ENCODE measurements at places on chromosomes 7 and 10.
A peak's percentile ranks its signal among the peaks of the same experiment; 100 is the strongest.

- DNase-seq: no peak
Observed at GRCh38 chr10:94456942-94457341, 54.6 kb downstream of the TBC1D12 start.

- DNase-seq: no peak
Observed at GRCh38 chr10:129850790-129851189, 113.3 kb downstream of the EBF3 start.

- DNase-seq: no peak
Observed at GRCh38 chr10:17622061-17622460, 4.9 kb upstream of the HACD1 start.

DNA sequence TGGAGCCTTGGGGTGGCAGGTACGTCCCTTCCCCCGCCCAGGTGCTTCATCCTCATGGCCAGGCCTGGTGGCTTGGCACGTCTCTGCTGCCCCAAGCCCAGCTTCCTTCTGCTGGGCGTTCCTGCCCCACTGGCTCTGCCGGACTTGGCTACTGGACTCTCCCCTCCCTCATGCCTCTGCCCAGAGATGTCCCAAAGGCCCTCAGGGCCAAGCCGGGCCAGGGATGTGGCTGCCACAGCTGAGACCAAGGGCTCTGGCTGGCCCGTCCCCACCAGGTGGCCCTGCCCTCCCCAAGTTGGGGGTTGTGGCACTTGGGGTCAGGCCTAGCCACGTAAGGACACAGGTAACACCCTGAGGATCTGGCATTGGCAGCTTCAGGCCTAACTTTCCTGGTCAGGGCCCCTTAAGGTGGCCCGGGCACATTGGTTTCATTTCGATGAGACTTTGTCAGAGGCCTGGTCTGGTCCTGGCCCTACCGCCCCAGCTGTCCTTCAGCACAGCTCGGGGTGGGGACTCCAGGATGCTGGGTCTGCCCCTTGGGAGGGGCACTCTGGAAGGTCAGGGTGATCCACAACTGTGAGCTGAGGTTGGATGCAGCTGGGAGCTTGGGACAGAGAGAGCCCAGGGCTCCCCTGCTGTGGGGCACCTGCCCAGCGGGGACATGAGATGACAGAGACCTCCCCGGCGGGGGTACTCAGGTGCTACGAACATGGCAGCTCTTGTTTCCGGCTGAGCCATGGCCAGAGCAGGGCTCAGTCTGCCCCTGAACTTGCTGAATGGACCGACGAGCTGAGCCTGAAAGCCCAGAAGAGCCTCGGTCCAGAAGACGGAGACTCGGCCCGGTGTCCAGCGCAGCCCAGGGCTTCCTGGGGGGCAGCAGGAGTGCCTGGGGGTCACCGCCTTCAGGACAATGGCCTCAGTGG, 2.9 kb downstream of the BHLHA15 start:
- no peak for DNase-seq

DNA sequence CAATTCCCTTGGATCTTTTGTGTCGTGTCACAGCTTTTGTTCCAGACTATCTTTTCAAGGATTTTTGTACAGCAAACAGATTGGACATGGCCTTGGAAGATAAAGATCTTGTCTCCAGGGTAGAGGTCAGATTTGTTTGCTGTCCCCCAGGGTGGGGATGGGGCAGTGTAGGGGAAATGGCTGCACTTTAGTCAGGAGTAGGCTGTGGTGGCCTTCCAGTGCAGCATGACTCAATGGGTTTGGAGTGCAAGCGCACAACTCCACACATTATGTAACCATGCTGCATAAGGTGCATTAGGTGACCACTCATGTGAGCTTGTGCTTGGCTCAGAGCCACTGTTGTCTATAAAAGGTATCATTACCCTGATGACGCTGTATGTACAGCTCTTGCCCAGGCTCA, 23.9 kb upstream of the ADAMTS14 start:
- DNase-seq: no peak

DNA sequence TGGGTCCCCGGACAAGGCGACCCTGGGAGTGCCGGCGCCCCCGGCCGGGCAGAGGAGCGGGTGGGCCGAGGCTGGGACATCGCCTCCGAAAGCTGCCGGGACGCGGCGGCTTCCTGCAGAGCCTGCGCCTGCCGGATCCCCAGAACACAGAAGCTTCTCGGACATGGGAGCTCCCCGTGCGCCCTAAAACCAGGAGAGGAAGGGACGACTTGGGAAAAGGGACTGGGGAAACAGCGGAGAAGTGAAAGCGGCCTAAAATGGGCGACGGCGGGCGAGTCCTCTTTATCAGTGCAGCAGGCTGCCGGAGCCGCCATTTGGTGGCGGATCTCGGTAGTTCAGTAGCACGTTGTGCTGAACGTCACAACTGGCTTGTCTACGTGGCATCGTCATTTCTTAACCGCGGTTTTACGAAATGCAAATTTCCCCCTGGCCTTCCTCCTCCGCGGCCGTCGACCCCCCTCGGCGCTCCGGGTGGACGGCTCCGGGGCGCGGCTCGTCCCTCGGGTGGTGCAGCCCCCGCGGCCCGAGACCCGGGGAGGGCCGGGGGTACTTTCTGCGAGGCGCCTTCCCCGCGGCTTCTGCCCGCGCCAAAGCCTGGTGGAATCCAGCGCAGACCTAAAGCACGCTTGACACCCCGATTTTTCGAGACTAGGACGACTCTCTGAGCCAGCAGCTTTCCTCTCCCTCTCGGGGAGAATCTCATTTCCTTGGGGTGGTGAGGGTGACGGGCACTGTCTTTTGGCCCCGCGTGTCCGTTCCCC, 9.9 kb upstream of the SPAG6 start:
- peak; percentile 86 for DNase-seq

DNA sequence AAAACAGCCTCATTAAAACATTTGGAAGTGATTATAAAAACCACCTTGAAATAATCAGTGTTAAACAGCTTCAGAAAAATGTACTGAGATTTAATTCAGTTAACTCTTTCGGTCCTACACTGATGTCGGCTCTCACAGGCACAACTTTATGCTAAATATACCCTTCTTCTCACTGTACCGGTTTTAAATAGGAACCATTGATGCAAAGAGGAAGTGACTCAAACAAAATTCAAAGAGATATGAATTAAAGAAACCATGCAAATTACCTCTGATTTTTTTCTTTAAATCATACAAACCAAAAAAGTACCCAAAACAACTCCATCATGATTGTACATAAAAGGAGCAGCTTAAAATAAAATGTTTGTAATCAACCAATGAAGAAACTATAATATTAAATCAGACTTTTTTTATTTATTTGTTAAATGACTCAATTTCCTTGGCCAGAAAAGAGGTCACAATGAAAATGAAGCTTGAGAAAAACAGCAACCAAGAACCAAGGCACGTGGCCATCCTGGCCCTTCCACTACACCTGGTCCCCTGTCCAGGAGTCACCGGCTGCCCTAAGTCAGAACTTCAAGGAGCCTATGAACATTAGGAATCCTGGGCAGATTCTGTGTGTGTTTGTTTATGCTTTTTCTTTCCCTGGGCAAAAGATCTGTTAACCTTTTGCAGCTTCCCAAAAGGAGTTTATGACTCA, 73.0 kb upstream of the CABCOCO1 start:
- DNase-seq: no peak

GRCh38 chr10:43689618-43689954, 40.9 kb upstream of the ZNF32 start:
- no peak for DNase-seq

DNA sequence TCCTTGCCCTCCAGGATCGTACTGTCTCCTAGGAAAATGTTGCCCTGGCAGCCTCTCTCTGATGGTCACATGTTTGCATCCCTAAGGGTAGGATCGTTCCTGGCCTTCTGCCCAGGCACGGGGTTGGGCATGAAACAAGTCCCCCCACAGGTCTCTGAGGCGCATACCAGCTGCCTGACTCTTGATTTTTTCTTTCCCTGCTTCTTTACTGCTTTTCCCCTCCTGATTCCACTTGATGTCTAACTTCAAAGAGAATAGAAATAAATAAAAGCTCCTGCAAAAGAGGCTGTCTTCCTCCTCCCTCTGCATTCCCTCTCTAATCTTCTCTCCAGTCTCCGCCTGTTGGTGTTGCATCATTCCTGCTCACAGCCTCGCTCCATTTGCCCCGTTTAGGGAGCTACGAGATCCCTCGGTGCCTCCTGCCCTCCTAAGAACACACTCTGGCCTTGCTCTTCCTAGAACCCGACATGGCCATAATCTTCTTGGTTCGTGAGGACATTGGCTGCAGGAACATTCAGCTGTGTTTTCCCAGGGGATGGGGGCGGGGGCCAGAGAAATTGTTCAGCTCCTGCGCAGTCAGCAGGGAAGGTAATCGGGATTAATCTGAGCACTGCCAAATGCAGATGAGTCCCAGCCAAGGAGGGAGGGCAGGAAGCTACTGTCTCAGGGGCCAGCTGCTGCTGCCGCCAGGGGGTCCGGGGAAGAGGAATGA, 26.0 kb downstream of the LEP start:
- no peak for DNase-seq

- no peak for DNase-seq
Observed at GRCh38 chr10:133277277-133277992, 767 bp upstream of the ADAM8 start.
